ENCODE measurements at places on chromosomes 6 and 20.
A peak's percentile ranks its signal among the peaks of the same experiment; 100 is the strongest.

GRCh38 chr6:166105341-166106075 is 62.1 kb downstream of the TBXT start:
- DNase-seq = no peak

GRCh38 chr6:35810971-35811698 is 6.0 kb downstream of the LHFPL5 start:
- no peak for DNase-seq

GRCh38 chr20:15071085-15071808 is 733.8 kb upstream of the FLRT3 start:
- no peak for DNase-seq

DNA sequence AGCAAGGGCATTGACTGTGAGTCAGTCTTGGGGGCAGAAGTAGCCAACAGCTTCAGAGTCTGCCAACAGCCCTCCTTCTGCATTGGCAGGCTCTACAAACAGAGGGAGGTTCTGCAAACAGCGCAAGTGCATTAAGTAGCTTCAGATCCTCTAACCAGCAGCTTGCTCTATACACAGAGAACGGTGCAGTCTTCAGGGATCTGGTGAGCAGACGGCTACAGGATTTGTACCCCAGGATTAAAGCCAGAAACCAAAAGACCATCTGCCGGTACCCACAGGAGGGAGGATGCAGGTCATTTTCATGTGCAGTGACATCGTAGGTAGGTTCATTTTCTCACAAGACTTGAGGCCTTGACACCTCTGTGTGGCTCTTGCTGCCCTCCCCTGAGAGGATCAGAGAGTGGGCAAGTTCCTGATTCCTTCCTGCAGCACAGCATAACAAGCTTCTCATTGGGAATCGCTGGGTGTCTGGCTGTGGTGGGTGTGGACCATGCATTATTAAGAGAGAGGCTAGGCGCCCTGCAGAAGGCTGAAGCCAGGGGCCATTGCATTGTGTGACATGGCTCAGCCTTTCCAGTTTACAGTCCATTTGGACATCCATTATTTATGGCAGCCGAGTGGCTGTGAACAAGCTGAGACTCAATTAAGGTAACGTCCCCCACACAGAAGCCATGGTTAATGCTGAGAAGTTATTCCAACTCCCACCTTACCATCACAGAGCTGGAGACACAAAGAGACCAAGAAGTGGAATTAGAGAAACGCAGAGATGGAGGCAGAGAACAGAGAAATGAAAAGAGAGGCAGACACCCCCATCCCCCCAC is 250.0 kb downstream of the LRFN2 start:
- DNase-seq = no peak

DNA sequence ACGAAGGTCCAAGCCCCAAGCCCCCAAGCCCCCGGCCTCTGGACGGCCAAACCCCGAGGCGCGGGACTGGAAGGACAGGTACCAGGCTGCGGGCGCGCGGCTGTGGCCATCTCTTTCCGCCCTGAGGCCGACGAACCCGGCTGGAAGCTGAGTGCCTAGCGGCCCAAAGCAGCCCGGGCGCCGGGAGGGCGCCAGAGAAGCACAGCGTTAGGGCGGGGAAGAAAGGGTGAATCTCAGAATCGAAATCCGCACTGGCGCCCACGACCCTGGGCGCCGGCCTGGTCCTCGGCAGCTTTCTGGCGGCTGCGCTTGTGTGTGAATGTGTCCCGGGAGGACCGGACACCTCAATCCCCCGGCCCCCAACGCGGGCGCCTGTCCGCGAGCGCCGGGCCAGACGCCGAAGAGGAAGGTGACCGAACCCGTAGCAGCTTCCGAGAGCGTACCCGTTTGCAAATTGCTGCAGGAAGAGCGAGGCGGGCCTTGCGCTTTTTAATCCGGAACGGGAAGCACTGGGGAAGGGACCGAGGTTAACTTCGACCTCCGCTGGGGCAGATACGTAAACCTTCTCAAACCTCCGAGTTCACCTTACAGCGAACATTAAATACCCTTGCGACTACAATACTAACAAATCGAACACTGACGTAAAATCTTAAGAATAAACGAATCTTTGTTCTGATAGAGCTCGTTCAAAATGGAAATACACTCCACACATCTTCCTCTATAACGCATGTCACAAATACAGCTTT is 2.9 kb downstream of the NRN1 start:
- DNase-seq = peak; percentile 53

- DNase-seq = no peak
Observed at GRCh38 chr6:95292011-95292410, 285.3 kb upstream of the MANEA start.

- DNase-seq = no peak
Observed at GRCh38 chr6:53828966-53829697, 34.3 kb downstream of the LRRC1 start.

GRCh38 chr20:34703424-34704176 is 544 bp upstream of the TP53INP2 start:
- DNase-seq = peak; percentile 23

DNA sequence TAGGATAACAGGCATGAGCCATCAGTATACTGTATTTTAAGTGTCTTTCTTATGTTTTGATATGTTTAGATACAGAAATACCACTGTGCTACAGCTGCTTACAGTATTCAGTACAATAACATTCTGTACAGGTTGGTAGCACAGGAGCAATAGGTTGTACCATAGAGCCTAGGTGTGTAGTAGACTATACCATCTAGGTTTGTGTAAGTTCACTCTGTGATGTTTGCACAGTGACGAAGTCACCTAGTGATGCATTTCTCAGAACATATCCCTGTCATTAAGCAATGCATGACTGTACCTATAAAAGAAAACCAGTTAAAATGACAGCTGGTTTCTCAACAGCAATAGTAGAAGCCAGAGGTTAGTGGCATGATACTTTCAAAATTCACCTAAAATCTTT is 3.0 kb upstream of the ZBTB24 start:
- no peak for DNase-seq

DNA sequence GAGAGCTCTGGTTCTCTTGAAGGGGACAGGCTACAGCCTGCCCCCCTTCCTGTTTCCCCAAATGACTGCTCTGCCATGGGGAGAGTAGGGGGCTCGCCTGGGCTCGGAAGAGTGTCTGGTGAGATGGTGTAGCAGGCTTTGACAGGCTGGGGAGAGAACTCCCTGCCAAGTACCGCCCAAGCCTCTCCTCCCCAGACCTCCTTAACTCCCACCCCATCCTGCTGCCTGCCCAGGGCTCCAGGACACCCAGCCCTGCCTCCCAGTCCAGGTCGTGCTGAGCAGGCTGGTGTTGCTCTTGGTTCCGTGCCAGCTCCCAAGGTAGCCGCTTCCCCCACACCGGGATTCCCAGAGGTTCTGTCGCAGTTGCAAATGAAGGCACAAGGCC is 9.8 kb downstream of the VEGFA start:
- DNase-seq = no peak

GRCh38 chr20:38671186-38671585 is 53.1 kb upstream of the SLC32A1 start:
- no peak for DNase-seq

DNA sequence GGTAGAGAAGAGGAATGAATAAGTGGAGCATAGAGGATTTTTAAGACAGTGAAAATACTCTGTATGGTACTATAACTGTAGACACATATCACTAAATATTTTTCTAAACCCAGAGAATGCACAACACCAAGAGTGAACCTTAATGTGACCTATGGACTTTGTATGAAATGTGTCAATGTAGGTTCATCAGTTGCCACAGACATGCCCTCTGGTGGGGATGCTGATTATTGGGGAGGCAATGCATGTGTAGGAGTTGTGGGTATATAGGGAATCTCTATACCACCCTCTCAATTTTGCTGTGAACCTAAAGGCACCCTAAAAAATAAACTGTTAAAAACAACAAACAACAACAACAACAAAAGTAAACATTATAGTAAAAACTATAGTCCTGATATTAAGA is 293.7 kb downstream of the RNF144B start:
- no peak for DNase-seq

- DNase-seq = peak; percentile 59
Observed at GRCh38 chr6:135162678-135163439, 18.2 kb upstream of the MYB start.

DNA sequence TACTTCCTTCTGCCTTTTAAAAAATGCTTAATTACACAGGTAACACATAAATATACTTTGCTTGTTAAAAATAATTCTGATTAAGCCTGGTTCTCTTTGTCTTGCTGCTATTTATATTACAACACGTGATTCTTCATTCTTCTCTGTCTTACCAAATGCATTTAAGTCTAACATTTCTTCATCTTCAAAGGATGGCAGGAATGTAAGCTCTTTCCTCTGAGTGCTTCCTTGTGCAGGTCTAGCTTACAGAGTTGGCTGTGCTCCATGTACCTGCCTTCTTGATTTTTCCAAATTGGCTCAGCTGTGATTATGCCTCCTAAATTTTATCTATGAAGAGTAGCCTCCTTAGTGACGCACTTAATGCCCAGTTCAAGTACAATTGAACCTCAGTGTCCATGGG is 44.4 kb downstream of the RNF144B start:
- DNase-seq = no peak

DNA sequence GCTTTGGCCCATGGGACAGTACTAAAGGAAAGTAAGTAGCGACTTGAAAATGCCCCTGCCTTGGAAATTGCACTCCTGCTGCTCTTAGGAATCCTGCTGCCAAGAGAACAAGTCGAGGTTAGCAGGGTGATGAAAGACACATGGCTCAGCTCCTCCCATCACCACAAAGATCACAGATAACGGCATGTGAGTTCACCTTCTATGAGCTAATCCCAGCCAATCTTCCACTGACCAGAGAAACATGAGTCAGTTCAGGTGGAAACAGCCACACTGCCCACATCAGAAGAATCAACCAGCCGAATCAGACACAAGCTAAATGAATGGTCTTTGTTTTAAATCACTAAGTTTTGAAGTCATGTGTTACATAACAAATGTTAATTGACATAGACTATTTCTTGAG is 106.3 kb downstream of the PRKN start:
- no peak for DNase-seq

GRCh38 chr20:15895126-15895525 is 678.1 kb downstream of the KIF16B start:
- DNase-seq = no peak

- no peak for DNase-seq
Observed at GRCh38 chr20:33411242-33411641, 9.9 kb upstream of the CDK5RAP1 start.

DNA sequence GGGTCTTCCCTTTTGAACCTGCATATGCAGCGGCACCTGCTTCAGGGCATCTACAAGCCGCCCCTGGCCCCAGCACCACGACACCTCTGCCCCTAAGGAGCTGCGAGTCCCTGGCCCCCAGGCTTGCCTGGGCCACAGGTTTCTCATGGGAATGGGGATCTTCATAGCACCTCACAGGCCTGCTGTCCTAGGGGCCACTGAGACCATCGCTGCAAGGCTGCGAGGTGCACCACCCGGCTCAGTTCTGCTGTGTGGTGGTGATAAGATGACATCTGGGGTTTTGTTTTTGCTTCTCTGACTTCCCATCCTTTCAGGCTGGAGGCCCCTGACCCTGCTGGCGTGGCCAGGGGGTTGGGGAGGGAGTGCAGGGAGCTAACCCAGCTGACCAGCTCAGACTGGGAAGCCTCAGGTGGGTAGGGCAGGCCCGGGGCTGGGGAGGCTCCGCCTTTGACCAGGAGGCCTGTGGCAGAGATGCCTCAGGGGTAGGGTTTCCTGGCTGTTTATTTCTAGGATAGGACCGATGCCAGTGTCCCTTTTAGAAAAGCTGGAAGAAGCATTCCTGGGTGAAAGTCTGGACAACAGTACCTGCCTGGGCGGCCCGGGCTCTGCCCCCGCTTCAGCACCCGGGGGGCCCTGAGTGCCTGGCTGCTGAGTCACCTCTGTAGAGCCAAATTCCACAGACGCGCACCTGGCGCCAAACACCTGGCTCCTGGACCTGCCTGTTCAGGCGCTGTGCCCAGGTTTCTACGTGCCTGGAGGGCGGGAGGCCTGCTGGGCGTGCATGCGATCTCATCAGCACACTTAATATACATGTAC is 264.7 kb downstream of the DLL1 start:
- no peak for DNase-seq

GRCh38 chr6:85865420-85866369 is 223.0 kb upstream of the SYNCRIP start:
- no peak for DNase-seq

DNA sequence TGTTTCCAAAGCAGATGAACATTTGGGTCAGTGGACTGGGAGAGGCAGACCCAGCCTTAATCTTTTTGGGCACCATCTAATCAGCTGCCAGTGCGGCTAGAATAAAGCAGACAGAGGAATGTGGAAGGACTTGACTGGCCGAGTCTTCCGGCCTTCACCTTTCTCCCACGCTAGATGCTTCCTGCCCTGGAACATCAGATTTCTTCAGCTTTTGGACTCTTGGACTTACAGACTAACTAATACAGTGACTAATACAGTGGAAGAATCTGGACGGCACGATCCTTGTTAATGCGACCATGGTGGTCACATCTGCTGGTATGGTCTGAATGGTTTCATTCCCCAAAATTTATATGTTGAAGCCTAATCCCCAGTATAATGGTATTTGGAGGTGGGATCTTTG is 122.6 kb upstream of the NXT1 start:
- DNase-seq = no peak

- no peak for DNase-seq
Observed at GRCh38 chr6:18025596-18025995, 38.2 kb upstream of the KIF13A start.

GRCh38 chr6:94372229-94372628 is 952.9 kb upstream of the EPHA7 start:
- DNase-seq = no peak

- no peak for DNase-seq
Observed at GRCh38 chr6:105678516-105678915, 275.6 kb upstream of the PREP start.

- no peak for DNase-seq
Observed at GRCh38 chr6:110432285-110432900, 17.0 kb upstream of the DDO start.

- no peak for DNase-seq
Observed at GRCh38 chr20:41172296-41173140, 35.2 kb downstream of the PLCG1 start.

GRCh38 chr6:15775741-15776140 is 112.9 kb upstream of the DTNBP1 start:
- DNase-seq = no peak

GRCh38 chr6:26233649-26234420 is 131.2 kb upstream of the BTN3A2 start:
- peak; percentile 75 for DNase-seq

DNA sequence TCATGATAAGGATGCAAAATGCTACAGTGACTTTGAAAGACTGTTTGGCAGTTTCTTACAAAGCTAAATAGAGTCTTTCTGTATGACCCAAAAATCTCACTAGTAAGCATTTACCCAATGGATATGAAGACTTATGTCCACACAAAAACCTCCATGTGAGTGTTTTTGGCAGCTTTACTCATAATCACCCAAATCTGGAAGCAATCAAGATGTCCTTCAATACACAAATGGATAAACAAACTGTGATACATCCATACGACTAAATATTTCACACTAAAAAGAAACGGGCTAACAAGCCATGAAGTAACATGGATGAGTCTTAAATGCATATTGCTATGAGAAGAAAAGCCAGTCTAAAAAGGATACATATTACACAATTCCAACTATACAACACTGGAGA is 117.2 kb downstream of the PDE10A start:
- no peak for DNase-seq

GRCh38 chr6:46014046-46014445 is 1.6 kb downstream of the CLIC5 start:
- peak; percentile 17 for DNase-seq

- DNase-seq = no peak
Observed at GRCh38 chr6:5089481-5090438, 4.6 kb downstream of the PPP1R3G start.

Data from CD4-positive, alpha-beta T cell treated with Interleukin-17A for 4 hours (primary cell).